ENCODE measurements at places on chromosomes 6 and 20.
A peak's percentile ranks its signal among the peaks of the same experiment; 100 is the strongest.

DNA sequence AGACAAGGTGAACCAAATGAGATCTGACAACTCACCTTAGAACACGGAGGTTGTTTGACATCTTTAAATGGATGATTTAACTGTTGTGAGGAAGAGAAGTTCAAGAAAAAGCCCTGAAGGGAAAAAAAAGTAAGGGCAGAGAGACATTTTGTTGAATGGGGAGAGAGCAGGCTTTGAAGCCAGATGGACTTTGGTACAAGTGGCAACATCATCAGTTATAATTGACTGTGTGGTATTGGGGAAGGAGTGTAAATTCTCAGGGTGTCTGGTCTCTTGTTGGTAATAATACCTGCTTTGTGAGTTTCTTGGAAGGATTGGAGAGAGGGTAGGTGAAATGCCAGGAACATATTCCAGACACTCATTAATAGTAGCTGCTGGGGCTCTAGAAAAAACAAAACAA lies 21.6 kb downstream of the OGFRL1 start:
- no peak for DNase-seq

- no peak for DNase-seq
Measured at GRCh38 chr6:113353392-113353791, 503.8 kb upstream of the MARCKS start.

- peak; percentile 40 for DNase-seq
Measured at GRCh38 chr6:118776607-118777549, 117.1 kb upstream of the ASF1A start.

DNA sequence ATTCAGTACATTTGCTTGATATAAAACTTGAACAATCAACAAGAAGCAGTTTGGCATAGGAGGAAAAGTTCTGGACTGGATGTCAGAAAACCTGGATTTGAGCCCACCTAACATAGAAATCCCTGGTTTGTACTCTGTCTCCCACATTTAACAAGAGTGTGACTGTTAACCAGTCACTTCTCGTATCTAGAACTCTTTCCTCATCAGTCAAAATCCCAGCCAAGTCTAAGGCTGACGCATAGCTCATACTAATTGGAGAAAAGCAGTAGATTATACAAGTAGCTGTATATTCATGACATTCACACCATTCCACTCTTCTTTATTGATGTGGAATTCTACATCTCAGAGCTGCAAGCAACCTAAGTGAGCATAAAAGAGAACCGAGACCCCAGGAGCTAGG lies 222.7 kb downstream of the PHACTR1 start:
- no peak for DNase-seq

GRCh38 chr6:165726965-165727381 lies 63.9 kb upstream of the PDE10A start:
- no peak for DNase-seq

- DNase-seq: no peak
Measured at GRCh38 chr6:26233649-26234420, 131.2 kb upstream of the BTN3A2 start.

- DNase-seq: no peak
Measured at GRCh38 chr6:124567401-124567800, 394.8 kb upstream of the RNF217 start.

DNA sequence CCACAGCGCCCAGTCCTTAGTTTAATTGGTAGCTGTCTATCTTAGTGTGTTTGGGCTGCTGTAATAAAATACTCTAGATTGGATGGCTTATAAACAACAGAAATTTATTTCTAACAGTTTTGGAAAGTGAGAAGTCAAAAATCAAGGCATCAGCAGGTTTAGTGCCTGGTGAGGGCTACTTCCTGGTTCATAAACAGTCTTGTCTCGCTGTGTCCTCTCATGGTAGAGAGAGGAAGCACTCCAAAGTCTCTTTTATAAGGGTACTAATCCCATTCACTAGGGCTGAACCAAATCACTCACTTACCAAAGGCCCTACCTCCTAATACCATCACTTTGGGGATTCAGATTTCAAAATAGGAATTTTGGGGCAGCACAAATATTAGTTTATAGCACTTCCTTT lies 336.9 kb upstream of the RSPO3 start:
- DNase-seq: no peak

- DNase-seq: no peak
Measured at GRCh38 chr20:58715801-58716475, 23.3 kb downstream of the NPEPL1 start.

DNA sequence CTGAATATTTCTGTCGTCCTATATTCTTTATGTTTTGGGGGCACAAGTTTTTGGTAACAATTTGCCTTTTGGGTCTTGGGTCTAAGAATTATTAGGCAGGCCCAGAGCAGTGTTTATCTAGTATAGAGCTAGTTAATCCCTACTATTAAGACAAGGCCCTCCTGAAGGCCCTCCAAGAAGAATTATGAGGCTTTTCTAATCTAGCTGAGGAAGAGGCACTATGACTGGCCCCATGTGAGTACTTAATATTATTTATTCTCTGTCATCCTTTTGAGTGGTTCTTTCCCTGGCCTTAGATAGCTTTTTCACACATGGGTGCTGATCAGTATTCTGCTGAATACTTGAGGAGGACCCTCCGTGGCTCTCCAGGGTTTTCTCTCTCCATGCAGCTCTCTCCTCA lies 25.1 kb downstream of the CHMP4B start:
- DNase-seq: no peak

- peak; percentile 18 for DNase-seq
Measured at GRCh38 chr6:34391786-34392496, 528 bp downstream of the NUDT3 start.

DNA sequence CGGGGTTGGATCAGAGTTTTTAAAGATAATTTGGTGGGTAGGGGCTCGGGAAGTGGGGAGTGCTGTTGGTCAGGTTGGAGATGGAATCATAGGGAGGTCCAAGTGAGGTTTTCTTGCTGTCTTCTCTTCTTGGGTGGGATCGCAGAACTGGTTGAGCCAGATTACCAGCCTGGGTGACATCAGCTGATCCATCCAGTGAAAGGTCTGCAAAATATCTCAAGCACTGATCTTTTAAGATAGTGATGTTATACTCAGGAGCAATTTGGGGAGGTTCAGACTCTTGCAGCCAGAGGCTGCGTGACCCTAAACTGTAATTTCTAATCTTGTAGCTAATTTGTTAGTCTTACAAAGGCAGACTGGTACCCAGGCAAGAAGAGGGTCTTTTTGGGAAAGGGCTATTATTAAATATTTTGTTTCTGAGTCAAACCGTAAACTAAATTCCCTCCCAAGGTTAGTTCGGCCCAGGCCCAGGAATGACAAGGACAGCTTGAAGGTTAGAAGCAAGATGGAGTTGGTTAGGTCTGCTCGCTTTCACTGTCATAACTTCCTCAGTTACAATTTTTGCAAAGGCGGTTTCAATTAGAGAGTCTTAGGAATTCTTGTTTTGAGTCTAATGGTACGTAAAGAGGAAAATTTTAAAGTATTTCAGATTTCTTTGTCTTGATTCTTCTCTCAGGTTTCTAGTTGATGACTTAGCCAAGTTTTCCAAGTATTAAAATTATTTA lies 53.1 kb downstream of the SCAF8 start:
- no peak for DNase-seq

DNA sequence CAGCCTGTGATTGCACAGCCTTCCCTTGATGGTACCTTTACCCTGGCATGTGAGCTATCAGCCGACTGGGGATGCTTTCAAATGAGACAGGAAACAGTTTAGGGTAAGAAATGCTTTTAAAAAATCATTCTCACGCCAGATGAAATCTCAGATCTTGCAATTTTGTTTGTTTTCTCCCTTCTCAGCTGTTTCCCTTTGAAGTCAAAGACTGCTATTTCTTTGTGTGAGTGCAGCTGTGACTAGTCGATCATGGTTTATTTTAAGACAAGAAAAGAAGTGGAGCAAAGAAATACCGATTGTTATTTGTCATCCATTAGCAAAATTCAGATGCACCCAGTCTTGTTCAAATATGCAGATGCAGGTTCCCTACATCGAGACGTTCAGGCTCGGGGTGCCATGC lies 489.7 kb downstream of the QKI start:
- no peak for DNase-seq

DNA sequence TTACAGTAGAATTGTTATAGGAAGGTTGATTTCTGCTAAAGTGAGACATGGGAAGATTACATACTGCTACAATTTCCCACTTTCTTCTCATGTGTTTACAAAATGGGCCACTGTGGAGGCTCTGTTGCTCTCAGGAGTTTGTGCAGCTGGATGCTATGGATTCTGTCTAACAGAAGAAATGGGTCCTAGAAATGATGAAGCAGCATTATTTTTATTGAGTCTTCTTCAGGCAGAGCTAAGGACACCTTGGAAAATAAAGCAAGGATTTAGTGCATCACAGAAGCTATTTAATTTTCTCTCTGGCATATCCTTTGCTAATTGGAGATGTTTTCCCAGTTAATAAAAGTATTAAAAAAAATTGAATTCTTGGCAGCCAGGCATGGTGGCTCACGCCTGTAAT lies 29.2 kb downstream of the CCDC170 start:
- DNase-seq: no peak

DNA sequence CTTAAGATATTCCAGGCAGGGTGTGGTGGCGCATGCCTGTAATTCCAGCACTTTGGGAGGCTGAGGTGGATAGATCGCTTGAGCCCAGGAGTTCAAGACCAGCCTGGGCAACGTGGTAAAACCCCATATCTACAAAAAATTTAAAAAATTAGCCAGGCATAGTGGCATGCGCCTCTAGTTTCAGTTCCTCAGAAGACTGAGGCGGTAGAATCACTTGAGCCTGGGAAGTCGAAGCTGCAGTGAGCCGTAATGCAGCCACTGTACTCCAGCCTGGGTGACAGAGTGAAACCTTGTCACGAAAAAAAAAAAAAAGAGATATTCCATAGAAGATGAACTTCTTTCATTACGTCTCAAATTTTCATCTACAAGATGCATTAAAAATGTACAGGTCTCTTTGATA lies 46.7 kb upstream of the ISM1 start:
- DNase-seq: no peak

DNA sequence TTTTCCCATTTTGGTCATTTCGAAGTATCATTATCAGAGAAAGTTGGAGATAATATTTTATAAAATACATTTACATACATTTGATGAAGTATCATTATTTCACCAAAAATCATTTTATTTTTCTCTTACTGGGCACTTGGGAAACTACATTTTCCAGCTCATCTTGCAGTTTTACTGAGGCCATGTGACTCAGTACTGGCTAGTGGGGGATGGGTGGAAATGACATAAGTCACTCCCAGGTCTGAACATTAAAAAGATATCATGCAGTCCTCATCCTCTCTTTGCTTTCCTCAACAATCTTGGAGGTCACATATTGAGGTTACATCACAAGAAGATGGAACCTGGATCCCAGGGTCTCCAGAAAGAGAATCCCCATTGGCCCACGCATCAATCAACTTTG lies 84.1 kb downstream of the CD24 start:
- DNase-seq: no peak

GRCh38 chr6:138099832-138100231 lies 7.4 kb downstream of the PERP start:
- DNase-seq: no peak

DNA sequence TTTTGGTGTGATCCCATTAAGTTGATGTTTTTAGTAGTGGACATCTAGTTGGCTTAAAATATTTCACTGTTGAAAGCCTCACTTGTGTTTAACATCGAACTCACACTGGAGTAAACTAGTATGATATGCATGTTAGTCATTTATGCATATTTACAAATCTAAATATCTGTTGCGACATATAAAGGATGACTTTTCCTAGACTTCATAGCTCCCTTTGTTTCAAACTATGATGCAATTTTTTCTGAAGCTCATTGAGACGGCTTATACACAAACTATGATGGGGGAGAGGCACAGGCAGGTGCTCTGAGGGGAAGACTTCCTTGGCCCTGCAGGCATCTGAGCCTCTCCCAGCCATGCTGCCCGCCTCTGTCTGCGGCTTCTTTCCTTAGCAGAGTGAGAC lies 11.8 kb upstream of the FOXC1 start:
- no peak for DNase-seq

DNA sequence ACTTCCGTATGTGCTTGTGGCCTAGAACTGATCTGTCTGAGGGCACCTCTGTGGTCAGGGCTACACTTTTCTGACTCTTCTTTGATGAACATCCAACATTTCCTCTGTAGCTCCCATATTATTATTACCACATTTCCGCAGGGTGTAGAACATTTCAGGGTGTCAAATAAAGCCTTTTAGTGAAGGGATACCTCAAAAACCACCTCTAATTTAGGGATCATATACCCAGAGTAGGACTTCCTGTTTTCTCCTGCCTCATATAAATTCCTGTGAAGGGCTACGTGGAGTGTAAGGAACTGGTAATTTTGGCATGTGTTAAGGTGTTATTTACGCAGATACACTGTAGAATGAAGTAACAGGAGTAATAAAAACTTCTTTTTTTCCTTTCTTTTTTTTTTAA lies 5.5 kb upstream of the MUC22 start:
- DNase-seq: no peak

GRCh38 chr6:50842446-50842845 lies 23.8 kb downstream of the TFAP2B start:
- no peak for DNase-seq

- no peak for DNase-seq
Measured at GRCh38 chr20:48709058-48709691, 118.6 kb downstream of the PREX1 start.

DNA sequence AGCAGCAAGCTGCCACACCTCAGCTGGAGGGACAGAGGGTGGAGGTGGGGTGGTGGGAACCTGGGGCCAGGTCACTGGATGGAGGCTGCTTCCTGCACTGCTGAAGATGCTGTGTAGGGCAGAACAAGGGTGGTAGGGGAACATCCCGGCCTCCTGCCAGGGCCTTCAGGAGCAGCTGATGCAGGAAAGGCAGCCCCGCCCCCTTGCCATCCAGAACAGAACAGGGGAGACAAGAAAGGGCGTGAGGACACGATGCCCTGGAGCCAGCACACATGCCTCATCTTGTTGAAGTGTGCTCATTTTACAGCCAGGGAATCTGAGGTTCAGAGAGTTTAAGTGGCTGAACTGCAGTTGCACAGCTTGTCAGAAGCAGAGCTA lies 43.1 kb upstream of the PHACTR3 start:
- DNase-seq: no peak

GRCh38 chr20:21503345-21503744 lies 10.5 kb downstream of the NKX2-2 start:
- DNase-seq: no peak

DNA sequence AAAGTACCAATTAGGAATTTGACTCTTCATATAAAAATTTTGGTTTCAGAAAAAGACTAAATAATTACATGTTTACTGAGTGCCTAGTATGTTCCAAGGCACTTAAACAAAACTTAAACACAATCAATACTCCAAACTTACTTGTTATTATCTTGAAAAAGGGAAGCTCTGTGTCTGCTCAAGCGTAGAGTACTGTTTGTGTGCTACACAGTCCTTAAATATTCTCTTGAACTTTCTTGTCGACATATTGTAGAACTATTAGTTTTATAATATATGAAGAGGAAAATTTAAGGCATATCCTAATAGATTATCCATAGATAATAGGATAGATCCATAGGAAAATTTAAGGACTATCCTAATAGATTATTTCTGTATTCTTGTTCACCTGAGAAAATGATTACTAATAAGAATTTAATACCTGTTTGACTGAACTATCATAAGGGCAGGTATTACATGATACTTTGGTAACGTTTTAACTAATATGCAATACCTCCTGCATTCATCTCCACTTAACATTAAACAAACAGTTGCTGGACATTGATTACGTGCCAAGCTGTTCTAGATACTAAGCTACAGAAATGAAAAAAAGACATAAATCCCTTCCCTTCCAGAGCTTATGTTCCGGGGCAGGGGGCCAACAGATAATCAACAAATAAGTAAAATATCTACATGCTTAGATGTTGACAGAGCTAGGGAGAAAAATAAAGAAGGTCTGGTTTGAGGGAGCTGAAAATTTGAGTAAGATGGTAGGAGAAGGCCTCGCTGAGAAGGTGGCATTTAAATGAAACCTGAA lies 115.2 kb upstream of the BCLAF1 start:
- no peak for DNase-seq

Measured in activated CD4-positive, CD25-positive, alpha-beta regulatory T cell treated with anti-CD3 and anti-CD28 coated beads, Interleukin-2, amount 50 U/mL, for 16 hours (primary cell).